DMS79 (cell line): ENCODE measurements at places on chromosomes 1 and 21.

GRCh38 chr1:159162516-159163265 lies 8.7 kb upstream of the CADM3 start:
- no peak for DNase-seq

GRCh38 chr21:44795342-44795741 lies 6.3 kb downstream of the UBE2G2 start:
- DNase-seq = no peak

- peak; percentile 46 for DNase-seq
Measured at GRCh38 chr1:30111431-30111830, 612.0 kb downstream of the MATN1 start.

- DNase-seq = no peak
Measured at GRCh38 chr21:41932576-41933312, 21.1 kb downstream of the C2CD2 start.

DNA sequence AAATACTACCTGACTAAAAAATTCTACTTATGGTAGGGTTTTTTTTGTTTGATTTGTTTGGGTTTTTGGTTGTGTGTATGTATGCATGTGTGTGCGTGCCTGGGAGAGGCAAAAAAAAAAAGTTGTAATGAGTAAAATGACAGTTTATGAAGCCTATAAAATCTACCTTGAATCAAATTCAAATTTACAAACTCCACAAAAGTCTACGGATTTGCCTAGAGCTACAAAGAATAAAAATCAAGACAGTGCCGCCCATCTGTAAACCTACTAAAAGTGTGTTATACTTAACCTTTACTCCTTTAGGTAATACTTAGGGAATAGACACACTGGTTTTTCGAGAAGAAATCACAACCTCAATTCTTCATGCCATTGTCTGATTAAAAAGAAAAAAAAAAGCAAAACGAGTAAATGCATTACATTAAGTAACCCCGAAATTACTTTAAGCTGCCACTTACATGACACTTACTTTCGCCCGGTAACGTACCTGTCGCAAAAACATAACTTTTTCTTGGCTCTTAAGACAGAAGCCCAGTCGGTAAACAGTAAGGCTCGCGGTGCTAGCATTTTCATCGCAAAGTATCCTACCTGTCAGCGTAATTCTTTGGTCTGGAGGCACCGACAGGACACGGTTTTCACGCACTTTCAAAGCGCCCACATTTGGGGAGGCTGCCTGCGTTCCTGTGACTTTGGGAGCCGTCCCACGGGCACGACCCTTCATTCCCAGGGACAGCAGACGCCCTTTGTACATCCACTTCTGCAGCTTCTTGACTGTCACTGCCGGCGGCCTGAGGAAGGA lies 951 bp downstream of the SYDE2 start:
- peak; percentile 47 for DNase-seq

GRCh38 chr1:219483530-219483929 lies 129.4 kb downstream of the ZC3H11B start:
- DNase-seq = no peak
